ENCODE measurements at places on chromosomes 5 and 9.

GRCh38 chr5:15799014-15799413, 299.0 kb downstream of the FBXL7 start:
- H3K27ac ChIP-seq = no peak overlapping the region
- no peak overlapping the region for H3K4me3 ChIP-seq
- no peaks in the 10 kb centered on the region for H3K36me3 ChIP-seq
- no peak for DNase-seq

DNA sequence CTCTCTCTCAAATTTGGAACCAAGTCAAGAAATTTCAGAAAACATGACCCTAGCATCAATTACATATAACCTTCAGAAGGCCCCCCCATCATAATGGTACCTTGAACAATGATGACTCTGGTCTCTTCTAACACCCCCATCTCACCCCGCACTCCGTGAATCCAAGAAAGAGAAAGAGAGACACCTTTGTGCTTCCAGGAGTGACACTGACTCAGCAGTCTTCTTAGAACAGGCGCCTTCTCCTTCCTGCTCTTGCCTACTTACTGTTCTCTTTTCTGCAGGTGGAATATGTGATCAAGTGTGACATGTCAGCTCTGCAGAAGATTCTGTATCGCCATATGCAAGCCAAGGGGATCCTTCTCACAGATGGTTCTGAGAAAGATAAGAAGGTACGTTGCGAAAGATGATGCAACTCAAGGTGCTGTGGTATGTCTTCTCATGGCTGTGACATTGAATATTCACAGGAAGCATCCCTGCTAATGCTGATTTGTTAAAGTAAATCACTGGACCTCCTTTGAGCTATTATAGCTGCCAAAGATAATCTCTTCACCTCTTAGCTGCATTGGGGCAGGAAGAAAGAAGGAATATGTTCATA, 81.3 kb downstream of the SMARCA2 start:
- H3K36me3 ChIP-seq = peaks cover 42% of the 10 kb centered on the region
- H3K4me3 ChIP-seq = no peak overlapping the region
- DNase-seq = no peak
- no peak overlapping the region for H3K27ac ChIP-seq
- H3K4me1 ChIP-seq = no peaks in the 10 kb centered on the region

DNA sequence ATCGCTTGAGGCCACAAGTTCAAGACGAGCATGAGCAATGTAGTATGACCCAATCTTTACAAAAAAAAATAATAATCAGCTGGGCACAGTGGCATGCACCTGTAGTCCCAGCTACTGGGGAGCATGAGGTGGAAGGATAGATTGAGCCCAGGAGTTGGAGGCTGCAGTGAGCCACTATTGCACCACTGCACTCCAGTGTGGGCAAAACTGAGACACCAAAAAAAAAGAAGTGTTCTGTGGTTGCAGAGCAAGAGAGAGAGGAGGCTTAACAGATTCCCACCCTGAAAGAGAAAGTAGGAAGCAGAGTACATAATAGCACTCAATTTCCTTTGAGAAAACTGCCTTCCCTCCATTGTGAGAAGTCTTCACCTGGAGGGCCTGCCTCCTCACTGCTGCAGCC, 52.6 kb downstream of the ALDH7A1 start:
- H3K27ac ChIP-seq = no peak overlapping the region
- no peaks in the 10 kb centered on the region for H3K4me1 ChIP-seq
- H3K27me3 ChIP-seq = no peaks in the 10 kb centered on the region
- H3K36me3 ChIP-seq = no peaks in the 10 kb centered on the region
- H3K4me3 ChIP-seq = no peak overlapping the region
- DNase-seq = no peak

GRCh38 chr9:134966270-134966669, 48.6 kb upstream of the FCN1 start:
- H3K36me3 ChIP-seq = no peaks in the 10 kb centered on the region
- no peaks in the 10 kb centered on the region for H3K4me1 ChIP-seq
- DNase-seq = no peak
- H3K27ac ChIP-seq = no peak overlapping the region
- no peak overlapping the region for H3K4me3 ChIP-seq
- no peaks in the 10 kb centered on the region for H3K27me3 ChIP-seq

DNA sequence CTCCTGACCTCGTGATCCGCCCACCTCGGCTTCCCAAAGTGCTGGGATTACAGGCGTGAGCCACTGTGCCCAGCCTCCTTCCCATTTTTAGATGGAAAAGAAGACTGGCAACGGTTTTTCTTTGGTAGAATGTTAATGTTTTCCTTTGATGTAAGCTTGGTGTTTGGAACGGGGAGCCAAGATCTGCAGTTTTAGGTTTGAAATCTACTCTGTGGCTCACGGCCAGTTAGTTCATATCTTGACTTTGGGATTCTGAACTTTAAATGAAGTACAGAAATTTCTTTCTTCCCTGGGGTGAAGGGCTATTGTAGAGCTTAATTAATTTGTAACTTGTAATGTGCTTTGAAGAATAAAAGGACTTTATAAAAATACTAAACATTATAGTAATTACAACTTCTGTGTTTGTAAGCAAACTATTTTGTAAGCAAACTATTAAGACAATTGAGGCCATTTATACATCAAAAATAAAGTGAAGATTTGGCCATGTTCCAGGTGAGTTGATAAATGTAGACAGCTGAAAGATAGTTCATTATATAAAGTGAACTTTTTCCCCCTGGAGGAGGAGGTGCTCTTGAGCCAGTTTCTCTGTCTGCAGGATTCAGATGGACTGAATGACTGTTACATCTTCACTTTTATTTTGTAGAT, 117.1 kb upstream of the TUT7 start:
- no peak overlapping the region for H3K4me3 ChIP-seq
- no peaks in the 10 kb centered on the region for H3K27me3 ChIP-seq
- H3K36me3 ChIP-seq = no peaks in the 10 kb centered on the region
- H3K4me1 ChIP-seq = no peaks in the 10 kb centered on the region
- no peak for DNase-seq

- no peak for DNase-seq
- no peaks in the 10 kb centered on the region for H3K27me3 ChIP-seq
- no peaks in the 10 kb centered on the region for H3K4me1 ChIP-seq
Observed at GRCh38 chr5:135978212-135978631, 23.4 kb upstream of the LECT2 start.

DNA sequence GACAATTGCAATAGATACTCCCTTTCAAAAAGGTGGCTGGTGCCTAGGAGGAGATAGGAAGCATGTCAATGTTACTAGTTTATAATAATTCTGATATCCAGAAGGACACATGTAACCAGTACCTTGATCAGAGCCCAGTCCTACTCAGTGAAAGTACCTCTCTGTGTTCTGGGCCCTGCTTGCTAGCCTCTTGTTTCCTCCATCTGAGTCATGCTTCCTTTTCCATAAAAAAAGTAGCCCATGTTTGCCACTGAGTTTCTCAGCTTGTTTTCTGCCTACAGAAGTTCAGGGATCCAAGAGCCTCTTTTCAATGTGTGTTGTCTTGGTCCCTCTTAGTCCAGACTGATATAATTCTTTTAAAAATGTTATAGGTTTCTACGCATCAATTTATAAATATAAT, 149.0 kb downstream of the SSBP2 start:
- H3K27me3 ChIP-seq = no peaks in the 10 kb centered on the region
- no peak overlapping the region for H3K27ac ChIP-seq
- peaks cover 8% of the 10 kb centered on the region for H3K4me1 ChIP-seq
- H3K36me3 ChIP-seq = no peaks in the 10 kb centered on the region
- H3K4me3 ChIP-seq = no peak overlapping the region
- no peak for DNase-seq

DNA sequence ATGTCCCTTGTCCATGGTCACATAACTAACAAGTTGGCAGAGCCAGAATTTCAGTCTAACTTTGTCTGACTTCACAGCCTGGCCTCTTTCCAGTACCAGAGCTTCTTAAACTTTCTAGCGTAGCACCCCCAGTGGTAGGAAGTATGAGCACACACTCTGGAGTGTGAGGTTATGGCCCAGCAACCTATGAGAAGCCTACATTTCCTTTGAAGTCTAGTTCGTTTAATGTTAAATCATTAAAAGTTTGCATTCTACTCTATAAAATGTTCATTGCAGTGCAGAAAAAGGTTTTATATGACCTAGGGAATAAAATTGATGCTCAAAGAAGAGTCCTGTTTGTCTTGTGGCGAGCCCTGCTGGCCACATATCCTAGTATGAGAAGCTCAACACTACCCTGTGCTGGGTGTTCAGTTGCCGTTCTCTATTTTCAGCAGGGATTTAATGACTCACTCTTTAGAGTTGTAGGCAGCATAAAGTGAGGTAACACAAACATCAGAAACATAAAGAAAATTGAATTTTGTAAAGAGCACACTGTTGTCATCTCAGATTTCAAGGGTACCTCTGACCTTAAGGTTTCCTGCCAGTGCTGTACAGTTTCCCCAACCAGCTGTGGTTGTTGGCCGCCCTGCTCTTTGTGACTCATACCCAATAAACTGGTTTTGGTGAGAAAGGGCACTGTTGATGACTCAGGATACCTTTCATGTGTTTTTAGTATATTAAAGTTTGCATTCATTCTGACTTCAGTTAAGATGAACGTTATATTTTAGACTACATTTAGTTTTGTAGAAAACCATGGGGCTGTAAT, 14.3 kb downstream of the MCCC2 start:
- peak overlapping the region; percentile 53 for H3K27ac ChIP-seq
- H3K4me3 ChIP-seq = no peak overlapping the region
- peaks cover 30% of the 10 kb centered on the region for H3K4me1 ChIP-seq
- peak; percentile 91 for DNase-seq
- H3K36me3 ChIP-seq = peaks cover 44% of the 10 kb centered on the region

- no peaks in the 10 kb centered on the region for H3K27me3 ChIP-seq
- no peaks in the 10 kb centered on the region for H3K4me1 ChIP-seq
- no peak for DNase-seq
- H3K27ac ChIP-seq = no peak overlapping the region
Observed at GRCh38 chr5:25362799-25363198, 718.0 kb upstream of the CDH10 start.

GRCh38 chr5:15215056-15215455, 284.9 kb upstream of the FBXL7 start:
- no peak overlapping the region for H3K4me3 ChIP-seq
- H3K36me3 ChIP-seq = no peaks in the 10 kb centered on the region
- H3K27ac ChIP-seq = no peak overlapping the region
- H3K27me3 ChIP-seq = no peaks in the 10 kb centered on the region

- no peak overlapping the region for H3K4me3 ChIP-seq
- DNase-seq = no peak
- no peaks in the 10 kb centered on the region for H3K4me1 ChIP-seq
- H3K27me3 ChIP-seq = no peaks in the 10 kb centered on the region
Observed at GRCh38 chr5:100505984-100506670, 29.0 kb upstream of the FAM174A start.

DNA sequence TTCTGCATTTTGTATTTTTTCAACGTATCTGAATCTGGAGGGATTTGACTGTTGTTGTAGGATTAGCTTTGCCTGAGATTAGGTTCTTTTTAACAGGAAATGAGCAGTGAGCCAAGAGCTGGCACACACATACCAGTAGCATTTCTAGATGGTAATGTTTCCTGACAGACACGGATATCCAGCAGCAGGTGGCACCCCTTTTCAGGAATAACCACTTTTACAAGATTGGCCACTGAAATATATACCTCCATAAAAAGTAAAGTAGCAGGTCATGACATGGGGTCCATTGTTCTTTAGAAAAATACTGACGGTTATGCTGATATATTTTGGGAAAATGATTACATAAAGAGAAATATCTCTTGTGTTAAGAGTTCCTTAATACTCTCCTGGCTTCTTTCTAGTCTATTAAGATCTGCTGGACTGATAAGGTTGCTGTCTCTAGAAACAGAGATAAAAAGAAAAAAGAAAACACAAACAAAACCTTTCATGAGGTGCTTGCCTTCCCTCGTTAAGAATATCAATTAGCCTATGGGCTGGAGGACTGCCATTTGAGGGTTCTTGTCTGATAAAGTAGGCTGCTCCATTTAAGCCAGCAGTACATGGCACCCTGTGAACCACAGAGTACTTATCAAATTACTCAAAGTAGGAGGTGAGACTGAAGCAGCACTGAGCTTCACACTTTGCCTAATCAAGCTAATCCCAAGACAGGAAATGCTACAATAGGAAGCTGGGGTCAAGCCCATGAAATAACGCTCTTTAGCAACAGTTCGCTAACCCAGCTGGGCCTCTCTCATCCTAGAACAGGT, 101.6 kb upstream of the PCA3 start:
- H3K4me1 ChIP-seq = no peaks in the 10 kb centered on the region
- DNase-seq = no peak
- no peak overlapping the region for H3K27ac ChIP-seq
- H3K27me3 ChIP-seq = no peaks in the 10 kb centered on the region
- H3K4me3 ChIP-seq = no peak overlapping the region

DNA sequence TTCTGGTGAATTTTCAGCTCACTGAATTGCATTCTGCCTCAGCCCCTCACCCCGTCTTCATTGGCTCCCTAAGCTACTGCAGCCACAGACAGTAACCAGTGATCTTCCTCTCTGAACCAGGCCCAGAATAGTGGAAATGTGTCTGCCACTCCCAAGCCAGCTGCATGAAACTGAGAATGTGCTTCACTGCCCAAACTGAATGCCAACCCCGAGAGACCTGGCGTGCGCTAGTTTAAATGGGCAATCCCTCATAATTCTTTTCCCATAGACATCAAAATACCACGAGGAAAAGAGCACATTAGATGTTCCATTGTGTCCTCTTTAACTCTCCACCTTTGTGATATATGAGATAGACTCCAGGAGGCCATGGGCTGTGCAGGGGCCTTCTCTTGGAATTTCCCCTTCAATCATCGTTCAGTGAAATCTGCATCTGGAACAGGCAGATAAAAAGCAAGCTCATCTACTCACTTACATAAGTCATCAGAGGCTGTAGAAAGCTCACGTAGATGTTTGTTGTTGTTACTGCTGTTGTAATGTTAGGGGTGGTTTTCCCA, 320.2 kb downstream of the NFIB start:
- no peaks in the 10 kb centered on the region for H3K4me1 ChIP-seq
- no peaks in the 10 kb centered on the region for H3K27me3 ChIP-seq
- H3K4me3 ChIP-seq = no peak overlapping the region
- DNase-seq = no peak
- no peaks in the 10 kb centered on the region for H3K36me3 ChIP-seq
- H3K27ac ChIP-seq = no peak overlapping the region

DNA sequence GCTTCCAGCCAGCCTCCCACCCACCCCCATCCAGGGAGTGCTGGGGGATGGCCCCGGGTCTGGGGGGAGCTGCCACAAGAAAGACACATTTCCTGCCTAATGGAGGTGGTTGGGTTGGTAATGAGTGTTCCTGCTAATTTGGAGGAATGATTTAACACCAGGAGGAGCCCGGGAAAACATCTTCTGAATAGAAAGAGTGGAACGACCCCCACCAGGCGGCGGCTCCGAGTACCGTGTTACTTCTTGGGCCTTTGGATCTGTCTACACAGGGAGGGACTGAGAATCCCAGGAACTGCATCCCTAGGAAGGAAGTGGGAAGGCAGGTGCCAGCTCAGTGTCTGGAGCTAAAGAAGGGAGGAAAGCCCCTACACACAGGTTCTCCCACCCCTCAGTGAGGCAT, 64.6 kb downstream of the TSPAN17 start:
- H3K27ac ChIP-seq = no peak overlapping the region
- H3K4me1 ChIP-seq = no peaks in the 10 kb centered on the region
- H3K27me3 ChIP-seq = no peaks in the 10 kb centered on the region
- DNase-seq = no peak
- H3K4me3 ChIP-seq = no peak overlapping the region

DNA sequence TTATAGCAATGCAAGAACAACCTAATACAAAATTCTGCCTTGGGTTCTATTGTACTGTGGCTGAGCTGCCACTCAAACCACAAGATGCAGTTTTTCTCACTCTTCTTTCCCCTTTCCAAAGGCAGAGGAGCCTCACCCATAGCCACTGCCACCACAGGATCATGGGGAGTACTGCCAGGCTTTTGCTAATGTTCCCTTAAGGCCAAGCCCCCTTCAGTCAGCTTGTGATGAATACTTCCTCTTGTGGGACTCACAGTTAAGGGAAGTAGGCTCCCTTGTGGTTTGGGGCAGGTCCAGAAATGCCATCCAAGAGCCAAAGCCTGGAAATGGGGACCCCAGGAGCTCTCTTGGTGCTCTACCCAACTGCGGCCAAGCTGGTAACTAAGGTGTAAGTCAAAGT, 258.7 kb downstream of the SPATA31D1 start:
- no peak overlapping the region for H3K4me3 ChIP-seq
- H3K27me3 ChIP-seq = no peaks in the 10 kb centered on the region
- H3K27ac ChIP-seq = no peak overlapping the region
